ENCODE measurements at places on chromosomes 1 and 21.

DNA sequence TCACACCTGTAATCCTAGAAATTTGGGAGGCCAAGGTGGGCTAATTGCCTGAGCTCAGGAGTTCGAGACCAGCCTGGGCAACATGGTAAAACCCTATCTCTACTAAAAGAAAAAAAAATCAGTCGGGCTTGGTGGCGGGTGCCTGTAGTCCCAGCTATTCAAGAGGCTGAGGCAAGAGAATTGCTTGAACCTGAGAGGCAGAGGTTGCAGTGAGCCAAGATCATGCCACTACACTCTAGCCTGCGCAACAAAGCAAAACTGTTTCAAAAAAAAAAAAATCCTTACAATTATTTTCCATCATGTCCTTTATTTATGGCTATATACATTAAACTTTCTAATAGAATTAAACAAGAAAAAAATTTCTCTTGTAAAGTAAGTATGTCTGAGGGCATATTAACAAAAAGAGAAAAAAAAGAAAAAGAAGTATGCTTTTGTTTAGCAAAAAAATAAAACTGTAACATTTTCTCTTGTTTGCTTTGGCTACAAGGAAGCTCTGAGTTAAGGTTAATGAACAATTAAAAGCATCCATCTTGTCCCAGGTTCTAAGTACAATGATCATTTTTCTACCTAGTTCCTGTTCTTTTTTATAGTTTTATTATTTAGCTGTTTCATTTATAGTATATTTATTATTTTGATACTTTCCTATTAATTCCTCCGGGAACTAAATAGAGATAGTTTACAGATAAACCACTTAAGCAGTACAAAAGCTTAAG is 18.1 kb downstream of the TMEM50B start:
- no peak for DNase-seq

DNA sequence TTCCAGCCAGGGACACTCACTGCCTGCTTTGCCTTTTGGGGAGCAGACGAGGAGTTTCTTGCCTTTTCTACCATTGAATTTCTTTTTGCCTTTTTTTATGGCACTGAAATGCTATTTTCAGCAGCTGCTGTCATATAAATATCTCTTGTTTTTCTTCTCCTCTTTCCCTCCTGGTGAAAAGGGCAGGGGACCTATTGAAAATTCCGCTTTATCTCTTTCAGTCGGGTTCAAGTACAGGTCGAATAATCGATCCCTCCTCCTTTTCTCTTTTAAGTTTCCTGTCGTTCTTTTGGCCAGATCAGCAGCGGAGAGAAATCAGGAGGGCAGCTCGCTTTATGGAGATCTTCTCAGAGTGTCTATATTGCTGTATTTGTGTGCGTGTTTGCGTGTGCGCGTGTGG is 67.4 kb upstream of the CASZ1 start:
- no peak for DNase-seq

DNA sequence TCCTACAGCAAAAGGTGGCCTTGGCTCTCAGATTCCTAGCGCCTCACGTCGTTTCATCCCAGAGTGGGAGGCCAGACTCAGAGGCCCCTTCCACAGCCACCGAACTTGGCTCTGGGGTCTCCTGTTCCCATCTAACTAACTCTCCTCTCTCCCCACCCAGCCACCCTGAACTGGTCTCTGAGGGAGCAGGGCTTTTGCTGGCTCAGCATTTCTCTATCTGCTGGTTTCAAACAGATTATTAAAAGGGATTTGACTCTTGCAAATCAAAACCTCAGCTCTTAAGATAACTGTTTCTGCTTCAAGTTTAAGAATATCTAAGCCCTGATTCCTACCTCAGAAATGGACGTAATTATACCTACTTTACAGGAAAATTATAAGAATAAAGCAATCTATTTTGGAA is 91.0 kb upstream of the ATP1B1 start:
- DNase-seq: no peak

GRCh38 chr1:112997781-112998180 is 41.8 kb upstream of the SLC16A1 start:
- DNase-seq: no peak

DNA sequence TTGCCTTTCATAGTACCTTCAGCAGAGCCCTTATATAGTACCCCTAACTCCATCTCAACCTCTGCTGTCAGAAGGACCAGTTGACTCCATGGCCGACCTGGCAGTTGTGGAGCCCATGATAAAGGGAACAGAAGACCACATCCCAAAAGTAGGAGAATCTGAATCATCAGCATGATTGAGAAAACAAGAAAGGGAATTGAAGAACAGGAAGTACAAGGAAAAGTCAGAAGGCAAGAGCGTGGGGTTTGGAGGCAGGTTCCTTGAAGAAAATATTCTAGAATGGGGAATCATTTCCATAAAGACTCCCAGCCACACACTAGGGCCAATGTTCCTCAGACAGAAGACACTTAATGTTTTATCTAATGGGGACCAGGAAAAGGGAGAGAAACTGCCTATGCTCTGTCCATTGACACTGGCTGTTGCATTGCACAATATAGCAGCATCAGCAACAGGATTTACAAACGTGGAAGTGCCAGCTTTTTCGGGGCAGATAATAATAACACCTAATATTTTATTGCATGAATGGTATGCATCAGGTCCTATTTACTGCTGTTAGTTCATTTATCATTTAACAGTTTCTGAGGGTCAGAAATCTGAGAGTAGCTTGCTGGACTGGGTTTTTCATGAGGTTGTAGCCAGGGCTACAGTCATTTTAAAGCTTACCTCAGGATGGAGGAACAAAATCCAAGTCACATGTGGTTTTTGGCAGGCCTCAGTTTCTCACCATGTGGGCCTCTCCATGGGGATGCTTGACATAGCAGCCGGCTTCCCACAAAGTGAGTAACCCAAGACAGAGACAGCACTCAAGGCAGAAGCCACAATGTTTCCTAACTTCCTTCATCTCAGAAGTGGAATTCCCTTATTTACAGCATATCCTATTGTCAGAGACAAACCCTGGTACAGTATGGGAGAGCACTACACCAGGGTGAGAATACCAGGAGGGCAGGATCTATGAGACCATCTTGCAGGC is 483.4 kb downstream of the PLPP3 start:
- DNase-seq: no peak

- no peak for DNase-seq
These were observed 15.5 kb downstream of the WNT2B start for GRCh38 chr1:112524251-112524650.

DNA sequence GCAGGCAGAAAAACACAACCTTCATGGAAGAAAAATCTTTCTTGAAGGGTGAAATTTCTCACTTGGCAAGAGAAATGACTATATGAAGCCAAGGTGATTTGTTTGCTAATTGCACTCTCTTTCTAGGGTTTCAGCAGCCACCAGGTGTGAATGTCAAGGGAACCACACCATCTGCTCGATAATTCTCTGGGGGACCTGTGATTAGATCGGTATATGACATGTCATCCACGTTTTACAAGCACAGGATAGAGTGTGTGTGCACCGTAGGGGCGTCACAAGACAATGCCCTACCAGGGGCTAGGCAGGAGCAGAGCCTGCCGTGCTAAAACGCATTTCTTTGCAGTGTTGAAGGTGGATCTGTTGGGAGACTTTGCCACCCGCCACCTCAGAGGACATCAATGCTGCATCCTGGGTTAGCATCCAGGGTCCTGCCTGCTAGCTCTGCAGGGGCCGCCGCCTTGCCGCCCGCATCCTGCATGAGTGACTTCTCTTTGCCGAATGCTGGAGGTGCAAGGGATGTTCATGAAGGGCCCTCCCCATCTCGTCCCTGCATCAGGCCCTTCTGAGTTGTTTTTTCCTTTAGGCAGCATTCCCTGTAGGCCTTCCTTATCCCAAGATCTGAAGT is 37.8 kb upstream of the CCSAP start:
- no peak for DNase-seq

DNA sequence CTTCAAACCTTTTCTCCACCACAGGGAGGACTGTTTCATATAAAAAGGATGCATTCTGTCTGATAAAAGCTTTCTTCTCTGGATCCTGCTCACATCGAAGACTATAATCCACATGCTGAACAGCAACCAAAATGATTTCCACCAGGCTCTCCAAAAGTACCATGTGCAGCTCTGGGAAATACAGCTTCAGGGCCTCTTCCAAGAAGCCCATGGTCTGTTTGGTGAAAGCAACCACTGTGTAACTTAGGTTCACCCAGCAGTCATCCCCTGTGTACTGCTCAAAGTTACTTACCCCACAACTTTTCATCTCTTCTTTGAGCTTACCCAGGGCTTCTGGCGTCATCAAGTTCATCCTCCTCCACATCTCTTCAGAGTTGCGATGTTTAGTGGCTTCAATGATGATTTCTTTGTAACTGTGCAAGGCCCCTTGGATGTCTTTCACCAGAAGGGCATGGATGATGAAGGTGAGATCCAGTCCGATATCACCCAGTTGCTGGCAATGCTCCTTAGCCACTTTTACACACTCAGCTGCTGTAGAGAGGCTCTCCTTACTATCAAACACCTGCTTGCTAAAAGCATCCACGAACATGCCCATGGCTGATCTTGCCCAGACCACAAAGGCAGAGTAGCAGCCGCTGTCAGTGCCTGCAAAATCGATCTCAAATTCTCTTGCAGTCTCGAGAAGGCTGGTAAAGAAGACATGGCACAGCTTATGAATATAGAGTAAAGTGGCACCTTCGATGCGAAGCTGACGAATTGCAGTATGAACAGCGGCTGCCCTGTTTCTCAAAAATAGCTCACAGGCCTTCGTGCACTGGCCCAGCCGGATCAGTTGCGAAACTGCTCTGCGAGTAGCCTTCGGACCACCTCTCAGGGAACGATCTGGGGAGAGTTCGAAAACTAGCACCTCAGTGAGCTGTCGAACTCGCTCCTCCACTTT is 1.7 kb downstream of the EXOC8 start:
- no peak for DNase-seq
